ENCODE measurements at places on chromosomes 2 and 18.

DNA sequence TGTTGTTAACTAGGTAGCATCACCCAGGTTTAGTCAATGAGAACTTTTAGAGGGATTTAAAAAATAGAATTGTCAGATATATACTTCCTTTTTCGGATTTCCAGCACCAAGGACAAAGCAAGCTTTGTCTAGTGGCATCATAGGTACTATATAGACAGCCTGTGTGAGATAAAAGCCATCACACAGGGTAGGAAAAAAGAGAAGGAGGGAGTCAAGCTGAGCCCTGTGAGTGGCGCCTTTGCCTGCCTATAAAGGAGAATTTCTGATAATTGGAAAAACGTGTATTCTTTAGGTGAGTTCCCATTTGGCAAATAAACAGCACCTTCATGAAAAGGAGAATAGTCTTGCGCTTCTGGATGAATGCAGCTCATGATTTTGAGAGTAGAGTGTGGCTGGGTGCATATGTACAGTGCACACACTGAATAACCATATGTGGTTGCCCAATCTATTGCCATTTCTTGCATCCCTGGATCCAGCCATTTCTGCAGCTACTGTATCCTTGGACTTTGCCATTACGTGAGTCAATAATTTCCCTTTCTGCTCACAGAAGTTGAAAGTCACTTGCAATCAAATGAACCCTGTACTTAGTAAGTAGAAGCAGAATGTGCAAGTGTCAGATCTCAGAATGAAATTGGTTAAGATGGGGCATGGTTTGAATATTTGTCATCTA is 559.9 kb upstream of the MEX3C start:
- DNase-seq = no peak

GRCh38 chr18:10131081-10131459 is 217.3 kb downstream of the VAPA start:
- DNase-seq = no peak

- DNase-seq = no peak
These were observed 104.4 kb upstream of the SOX11 start for GRCh38 chr2:5587766-5588165.

DNA sequence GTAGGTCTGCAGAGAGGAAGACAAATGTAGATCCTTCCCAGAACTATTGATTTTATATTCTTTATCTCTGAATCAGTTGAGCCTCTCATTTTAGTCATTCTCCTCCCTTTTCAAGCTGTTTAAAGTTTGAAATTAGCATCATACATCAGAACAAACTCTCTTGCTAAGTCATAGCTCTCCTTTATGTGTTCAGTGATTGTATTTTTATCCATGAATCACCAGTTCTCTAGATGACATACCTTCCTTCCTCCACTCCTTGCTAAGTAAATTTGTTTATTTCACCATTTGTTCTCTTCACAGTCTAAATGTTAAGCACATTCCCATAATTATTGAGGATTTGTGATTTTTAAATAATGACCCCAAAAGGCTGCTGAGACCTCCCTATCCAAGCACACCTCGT is 63.5 kb upstream of the RAPGEF4 start:
- no peak for DNase-seq

GRCh38 chr18:6017171-6017570 is 121.8 kb upstream of the TMEM200C start:
- no peak for DNase-seq

DNA sequence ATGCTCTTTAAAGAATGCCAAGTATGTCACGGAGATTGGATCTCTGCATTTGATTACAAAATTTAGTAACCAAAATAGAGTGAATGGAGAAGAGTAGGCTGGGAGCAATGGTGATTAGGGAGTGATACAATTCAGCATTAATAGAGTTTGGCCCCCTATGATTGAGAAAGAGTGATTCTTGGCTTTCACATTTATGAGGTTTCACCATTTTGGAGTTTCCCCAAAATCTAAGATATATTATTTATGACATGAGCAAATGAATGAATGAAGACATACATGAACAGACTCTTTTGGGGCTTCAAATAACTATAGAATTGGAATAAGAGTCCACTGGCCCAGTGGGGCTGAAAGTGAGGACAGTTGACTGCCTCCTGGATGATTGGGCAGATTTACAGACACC is 255.2 kb downstream of the LPIN1 start:
- no peak for DNase-seq
